ENCODE measurements at places on chromosomes 6 and 20. TPM values are rescaled to one million over a fixed set of nuclear protein-coding genes. Genes with fewer than 3 reads are reported as not detected.

- no peak for DNase-seq
These were observed 162.6 kb downstream of the DTNBP1 start for GRCh38 chr6:15500078-15500740.

GRCh38 chr20:4038047-4038459 is 22.7 kb upstream of the RNF24 start:
- peak; percentile 80 for DNase-seq

GRCh38 chr6:88748141-88748540 is 215.3 kb downstream of the RNGTT start:
- no peak for DNase-seq

DNA sequence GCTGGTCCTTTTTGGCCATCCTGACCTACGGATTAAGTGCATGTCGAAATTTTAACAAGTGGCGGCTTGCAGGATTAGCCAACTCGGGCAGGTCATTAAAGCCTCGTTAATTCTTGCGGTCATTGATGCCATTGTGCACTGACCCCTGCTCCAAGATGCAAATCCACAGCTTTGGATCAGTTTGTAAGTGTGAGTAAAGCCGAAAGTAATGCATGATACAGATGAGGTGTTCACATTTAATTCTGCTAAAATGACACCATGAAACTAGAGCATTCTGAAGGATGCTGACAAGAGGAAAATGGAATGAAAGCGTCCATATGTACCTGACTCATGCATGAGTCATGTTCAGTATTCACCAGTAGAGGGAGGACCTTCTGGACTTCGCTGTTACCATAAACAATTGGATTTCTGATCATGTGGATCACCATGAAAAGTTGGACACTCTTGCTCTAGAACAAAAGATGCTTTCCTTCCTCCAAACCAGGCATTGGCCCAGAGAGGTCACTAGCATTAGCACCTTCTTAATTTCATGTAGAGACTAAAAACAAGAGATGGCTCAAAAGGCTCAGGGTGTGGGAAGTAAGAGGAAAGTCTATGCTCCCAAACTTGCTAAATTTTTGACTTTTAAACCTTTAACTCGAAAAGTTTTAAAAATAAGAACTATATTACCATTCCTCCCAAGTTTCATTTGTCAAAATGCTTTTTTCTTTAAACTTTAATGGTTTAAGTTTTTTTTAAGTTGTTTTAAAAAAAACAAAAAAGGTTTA is 48.0 kb downstream of the MUC22 start:
- no peak for DNase-seq

The NRSN1 gene
- not detected for total RNA-seq

The LPIN3 gene
- total RNA-seq: 2.2 TPM
